IMR-90 (cell line): ENCODE measurements at places on chromosomes 12 and 14. TPM values are rescaled to one million over a fixed set of nuclear protein-coding genes. Genes with fewer than 3 reads are reported as not detected.

- DNase-seq: peak; percentile 96
Measured at GRCh38 chr14:93965287-93965821, 11.0 kb downstream of the ASB2 start.

DNA sequence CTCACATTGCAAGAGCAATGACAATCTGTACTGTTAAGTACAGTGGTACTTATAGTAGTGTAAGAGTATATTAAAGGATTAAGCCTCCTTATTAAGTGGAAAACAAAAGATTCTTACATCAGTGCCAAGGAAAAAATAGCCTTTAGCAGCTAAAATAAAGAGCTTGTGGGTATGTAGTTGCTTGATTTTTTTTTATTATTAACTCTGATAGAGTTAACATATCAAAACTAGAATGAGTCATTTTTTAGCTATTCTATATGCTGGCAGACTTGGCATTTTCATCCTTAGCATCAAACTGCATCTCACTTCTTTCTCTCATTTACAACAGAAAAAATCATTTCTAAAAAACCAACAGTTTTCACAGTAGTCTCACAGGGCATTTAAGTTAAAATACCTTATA, 86.5 kb downstream of the ATP2B1 start:
- DNase-seq: peak; percentile 11

DNA sequence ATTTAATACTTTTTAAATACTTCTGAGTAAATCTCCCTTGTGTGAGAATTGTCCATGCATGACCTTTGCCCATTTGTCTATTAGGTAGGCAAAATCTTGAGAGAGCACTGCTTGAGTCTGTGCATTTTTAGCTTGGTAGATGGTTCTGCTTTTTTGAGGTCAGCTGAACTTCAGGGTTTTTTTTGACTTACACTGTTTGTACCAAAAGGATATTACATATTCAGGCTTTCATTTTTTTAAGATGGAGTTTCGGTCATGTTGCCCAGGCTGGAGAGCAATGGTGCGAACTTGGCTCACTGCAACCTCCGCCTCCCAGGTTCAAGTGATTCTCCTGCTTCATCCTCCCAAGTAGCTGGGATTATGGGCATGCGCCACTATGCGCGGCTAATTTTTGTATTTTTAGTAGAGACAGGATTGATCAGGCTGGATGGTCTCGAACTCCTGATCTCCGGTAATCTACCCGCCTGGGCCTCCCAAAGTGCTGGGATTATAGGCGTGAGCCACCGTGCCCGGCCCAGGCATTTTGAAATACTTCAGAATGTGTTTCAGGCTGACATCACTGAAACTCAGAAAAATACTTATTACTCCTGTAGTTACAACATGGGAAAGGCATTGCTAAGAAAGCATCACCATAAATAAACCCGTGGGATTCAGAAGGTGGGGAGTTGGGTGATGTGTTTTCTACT, 11.1 kb downstream of the RASSF3 start:
- peak; percentile 95 for DNase-seq

GRCh38 chr14:21205678-21206581, 50.1 kb upstream of the OR5AU1 start:
- DNase-seq: no peak

DNA sequence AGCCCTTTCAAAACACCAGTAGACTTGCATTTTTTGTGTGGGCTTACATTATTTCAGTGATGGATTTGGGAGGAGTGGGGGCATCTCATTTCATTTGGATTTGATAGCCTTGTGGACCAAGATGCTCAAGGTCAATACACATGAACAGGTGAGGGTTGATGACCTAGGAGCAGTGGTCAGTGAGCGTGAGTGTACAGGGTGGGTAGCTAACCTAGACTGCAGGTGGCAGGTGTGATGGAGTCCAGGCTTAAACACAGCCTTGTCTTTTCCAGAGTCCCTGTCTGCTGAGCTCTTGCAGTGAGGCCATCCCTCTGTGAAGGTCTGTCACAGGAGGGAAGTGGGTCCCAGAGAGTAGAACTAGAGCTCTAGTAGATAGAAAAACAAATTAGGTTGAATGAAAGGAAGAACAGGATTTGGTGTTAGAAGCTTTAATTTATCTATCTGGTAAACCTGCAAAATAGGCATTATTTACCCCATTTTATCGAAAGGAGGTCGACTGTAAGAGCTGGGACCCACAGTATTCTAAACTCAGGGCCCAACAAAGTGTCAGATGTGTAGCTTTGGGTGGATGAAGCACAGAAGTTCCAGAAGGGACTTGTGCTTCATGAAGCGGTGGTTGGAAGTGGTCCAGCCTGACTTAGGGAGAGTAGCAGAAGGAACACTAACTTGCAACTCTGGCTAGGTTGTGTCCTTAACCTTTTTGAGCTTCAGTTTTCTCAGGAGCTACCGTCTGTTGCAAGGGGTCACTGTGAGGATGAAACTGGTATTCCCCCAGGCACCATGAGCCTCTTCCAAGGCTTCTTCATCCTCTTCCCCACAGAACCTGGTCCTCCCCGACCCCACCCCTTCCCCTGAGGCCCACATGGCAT, 18.2 kb downstream of the RPS6KL1 start:
- no peak for DNase-seq

- no peak for DNase-seq
Measured at GRCh38 chr14:54928216-54928615, 25.6 kb upstream of the GCH1 start.

- DNase-seq: peak; percentile 78
Measured at GRCh38 chr12:113766879-113767878, 198.9 kb downstream of the RBM19 start.

GUCY2C gene
- total RNA-seq: not detected in 2 replicates

RNASE1 gene
- total RNA-seq: not detected in 2 replicates

SLC10A1 gene
- not detected in 2 replicates for total RNA-seq
